8988T (cell line): ENCODE measurements at places on chromosomes 1 and 21.

DNA sequence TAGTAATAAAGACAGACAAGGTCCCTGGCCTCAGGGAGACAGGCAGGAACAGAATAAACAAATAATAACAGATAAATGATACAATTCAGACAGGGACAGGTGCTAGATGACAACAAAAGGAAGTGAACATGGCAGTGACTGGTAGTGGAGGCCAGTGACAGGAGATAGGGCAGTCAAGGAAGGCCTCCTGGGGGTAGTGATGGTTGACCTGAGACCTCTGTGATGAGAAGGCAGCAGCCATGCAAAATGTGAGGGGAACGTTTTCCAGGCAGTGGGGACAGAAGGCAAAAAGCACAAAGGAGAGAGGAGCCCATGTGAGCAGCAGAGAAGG lies 18.5 kb downstream of the OPTC start:
- no peak for DNase-seq

- DNase-seq = no peak
Measured at GRCh38 chr1:59985911-59986515, 59.4 kb upstream of the CYP2J2 start.

DNA sequence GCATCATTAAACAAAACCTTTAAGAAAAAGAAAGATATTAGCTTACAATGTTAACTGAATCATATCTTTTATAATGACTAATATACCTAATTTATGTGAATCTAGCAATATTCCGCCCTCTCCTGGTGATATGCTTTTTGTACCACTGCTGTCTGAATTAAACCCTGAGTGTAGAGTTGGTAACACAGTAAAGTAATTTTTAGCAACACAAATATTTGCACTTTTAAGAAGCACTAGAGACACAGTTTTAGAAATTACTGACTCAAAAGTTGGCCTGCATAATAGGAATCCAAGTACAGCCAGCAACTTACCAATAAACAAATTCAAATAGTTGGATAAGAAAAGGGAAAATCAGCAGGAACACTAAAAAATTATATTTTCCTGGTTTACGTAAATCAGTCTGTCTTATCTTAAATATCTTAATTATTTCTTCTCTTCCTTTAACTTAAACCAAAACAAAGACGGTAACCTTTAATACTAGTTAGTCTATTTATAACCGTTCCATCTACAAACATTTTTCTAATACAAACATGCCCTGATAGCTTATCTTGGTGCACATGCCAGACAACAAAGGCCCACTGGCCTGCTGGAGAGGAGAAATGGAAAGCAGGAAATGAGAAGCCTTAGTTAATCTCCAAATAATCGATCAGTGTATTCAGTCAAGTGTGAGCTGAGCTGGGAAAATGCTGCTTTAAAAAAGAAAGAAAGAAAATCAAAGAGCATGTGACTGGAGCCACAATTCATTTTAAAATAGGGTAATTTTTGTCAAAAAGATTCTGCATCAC lies 246.0 kb downstream of the RERE start:
- DNase-seq = no peak

GRCh38 chr1:174322202-174322862 lies 125.4 kb upstream of the GPR52 start:
- no peak for DNase-seq

DNA sequence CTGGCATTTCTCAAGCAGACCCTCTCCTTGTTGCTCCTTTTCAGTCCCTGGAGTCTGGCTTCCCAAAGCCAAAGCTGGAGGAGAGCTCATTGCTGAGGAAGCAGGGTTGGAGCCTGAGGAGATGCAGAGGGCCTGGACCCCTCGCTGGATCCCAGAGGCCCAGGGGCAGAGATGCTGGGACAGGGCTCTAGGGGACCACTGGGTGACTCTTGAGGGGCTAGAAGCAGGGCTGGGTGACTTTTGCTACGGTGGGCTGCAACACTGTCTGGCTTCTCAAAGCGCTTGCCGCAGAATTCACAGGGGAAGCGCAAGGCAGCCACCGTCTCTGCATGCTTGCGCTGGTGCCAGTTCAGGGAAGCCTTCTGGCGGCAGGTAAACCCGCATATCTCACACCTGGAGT lies 8.8 kb downstream of the ZNF692 start:
- DNase-seq = no peak

DNA sequence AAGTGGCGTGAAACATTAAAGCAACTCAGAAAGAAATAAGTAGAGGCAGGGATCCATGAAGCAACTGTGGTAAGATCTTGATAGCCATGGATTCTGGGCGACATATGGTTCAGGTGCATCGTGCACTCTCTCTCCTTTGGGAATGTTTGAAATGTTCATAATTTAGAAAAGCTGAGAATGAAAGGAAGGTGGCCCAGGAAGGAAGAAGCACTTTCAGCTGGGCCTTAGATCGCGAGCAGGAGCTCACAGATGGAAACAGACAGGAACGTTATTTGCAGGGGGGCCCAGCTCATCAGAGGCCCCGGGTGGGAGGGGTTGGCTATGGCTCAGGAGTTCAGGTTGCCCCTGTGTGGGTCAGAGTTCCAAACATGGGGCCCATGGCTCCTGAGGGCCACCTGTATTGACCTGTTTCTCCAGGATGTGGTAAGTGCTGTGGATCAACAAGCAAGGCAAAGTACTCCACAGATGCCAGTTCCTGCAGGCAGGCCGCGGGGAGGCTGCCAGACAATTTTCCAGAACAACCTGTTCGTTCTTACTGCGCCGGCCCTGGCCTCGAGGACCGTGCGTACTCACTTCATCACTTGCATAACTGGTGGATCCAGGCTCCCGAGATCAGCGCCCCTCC lies 253.2 kb downstream of the TOMM20 start:
- DNase-seq = no peak

DNA sequence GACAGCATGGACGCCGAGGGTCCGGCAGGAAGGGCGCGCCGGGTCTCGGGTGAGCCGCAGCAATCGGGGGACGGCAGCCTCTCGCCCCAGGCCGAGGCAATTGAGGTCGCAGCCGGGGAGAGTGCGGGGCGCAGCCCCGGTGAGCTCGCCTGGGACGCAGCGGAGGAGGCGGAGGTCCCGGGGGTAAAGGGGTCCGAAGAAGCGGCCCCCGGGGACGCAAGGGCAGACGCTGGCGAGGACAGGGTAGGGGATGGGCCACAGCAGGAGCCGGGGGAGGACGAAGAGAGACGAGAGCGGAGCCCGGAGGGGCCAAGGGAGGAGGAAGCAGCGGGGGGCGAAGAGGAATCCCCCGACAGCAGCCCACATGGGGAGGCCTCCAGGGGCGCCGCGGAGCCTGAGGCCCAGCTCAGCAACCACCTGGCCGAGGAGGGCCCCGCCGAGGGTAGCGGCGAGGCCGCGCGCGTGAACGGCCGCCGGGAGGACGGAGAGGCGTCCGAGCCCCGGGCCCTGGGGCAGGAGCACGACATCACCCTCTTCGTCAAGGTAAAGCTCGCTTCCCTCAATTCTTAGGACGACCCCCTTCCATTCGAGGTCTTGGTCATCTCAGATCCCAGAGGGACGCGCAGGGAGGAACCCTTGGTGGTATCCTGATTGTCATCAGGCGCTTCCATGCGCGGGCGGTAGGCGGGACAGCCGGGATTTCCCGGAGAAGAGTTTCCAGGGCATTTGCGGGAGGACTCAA lies 1.6 kb downstream of the CLIC6 start:
- DNase-seq = no peak

GRCh38 chr1:219264561-219264960 lies 90.9 kb downstream of the LYPLAL1 start:
- DNase-seq = no peak

- DNase-seq = no peak
Measured at GRCh38 chr1:183435497-183435896, 17.3 kb upstream of the NMNAT2 start.

GRCh38 chr1:112636056-112636455 lies 16.4 kb downstream of the CAPZA1 start:
- DNase-seq = no peak

DNA sequence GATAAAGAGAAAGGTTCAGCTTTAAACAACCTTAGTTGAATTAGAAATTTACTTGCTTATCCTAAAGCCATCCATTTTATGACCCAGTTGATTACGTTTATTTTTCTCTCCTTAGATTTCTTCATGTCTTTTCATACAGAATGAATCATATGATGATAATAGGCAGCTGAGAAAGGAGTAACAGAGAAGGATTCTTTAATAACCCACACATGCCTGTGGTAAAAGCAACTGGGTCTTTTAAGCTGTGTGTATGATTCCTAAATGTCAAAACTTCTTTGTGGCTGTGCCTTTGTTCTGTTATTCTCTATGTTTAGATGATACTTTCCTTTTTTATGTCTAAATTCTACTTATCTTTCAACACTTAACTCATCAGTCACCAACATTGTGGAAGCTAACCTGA lies 626.5 kb downstream of the NCAM2 start:
- no peak for DNase-seq

DNA sequence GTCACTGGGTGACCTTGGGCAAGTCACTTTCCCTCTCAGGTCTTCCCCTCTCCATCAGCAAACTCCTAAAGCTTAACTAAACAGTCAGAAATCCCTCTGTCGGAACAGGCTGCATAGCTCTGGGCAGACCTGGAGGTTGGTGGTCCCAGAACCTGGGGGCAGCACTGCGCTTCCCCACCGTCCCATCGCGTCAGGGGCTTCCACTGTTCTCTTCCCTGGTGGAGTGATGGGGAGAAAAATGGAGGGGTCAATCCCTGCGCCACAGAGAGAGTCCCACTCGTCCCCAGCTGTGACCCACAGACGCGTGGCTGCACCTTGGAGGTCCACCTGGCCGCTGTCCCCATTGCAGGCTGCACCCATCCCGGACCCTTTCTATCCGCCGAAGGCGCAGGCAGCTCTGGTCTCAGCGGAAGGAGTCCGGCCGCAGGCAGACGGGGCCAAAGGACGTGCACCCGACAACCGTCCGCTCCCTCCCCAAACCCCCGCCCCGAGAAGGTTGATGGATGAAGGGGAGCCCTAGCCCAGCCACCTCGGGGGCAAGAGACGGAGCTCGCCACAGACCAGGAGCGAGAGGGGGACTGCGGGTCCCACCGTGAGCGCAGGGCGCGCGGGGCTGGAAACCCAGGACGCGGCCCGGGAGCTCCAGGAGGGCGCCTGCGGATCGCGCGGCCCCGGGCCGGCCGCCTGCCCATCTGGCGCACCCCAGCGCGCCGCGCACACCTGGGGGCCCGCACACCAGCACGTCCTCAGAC lies 588 bp upstream of the WNT3A start:
- DNase-seq = peak; percentile 37

- DNase-seq = no peak
Measured at GRCh38 chr21:32371913-32372314, 20.9 kb downstream of the URB1 start.

GRCh38 chr21:31553926-31554325 lies 105.6 kb upstream of the SOD1 start:
- no peak for DNase-seq

DNA sequence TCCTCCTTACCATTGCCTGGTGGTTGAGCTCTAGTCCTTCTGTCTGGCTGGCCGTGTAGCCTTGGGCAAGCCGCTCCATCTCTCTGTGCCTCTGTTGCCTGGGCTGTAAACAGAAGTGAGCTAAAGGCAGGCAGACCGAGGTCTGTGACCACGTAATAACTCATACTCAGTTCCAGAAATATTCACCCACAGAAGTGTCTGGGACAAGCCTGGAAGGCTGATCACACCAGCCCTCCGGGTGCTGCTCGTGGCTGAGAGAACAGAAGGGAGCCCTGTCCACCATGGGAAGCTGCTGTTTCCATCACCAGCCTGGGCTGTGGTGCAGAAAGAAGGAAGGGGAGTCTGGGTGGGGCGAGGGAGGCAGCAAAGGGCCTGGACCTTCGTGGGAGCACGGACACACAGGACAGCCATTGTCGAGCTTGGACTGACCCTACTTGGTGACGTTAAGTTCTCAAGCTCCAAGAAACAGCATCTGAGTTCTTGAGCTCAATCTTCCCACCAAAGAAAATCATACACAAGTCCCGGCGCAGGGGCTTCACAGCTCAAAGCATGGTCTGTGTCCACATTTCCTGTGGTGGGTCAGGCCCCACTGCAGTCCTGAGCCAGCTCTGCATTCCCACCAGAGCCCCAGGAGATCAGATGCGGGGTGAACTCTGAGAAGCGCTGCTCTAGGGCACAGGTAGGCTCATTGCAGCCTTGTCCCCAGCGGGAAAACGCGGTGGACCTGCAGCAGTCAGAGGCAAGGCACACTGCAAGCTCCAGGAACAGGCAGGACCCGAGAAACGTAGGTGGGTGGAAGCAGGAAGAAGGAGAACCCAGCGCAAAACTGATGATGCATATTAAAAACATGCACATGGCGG lies 61.8 kb downstream of the RUNX3 start:
- DNase-seq = no peak

- no peak for DNase-seq
Measured at GRCh38 chr1:117030271-117030877, 28.8 kb downstream of the CD101 start.

GRCh38 chr1:173603056-173603591 lies at the start of gene SLC9C2:
SLC9C2 (minus strand) TSS chr1:173603072; CDS start chr1:173601776, 1,296 bp downstream.
- DNase-seq = no peak

GRCh38 chr1:174021591-174022079 lies 522 bp downstream of the RC3H1 start:
- DNase-seq = no peak

DNA sequence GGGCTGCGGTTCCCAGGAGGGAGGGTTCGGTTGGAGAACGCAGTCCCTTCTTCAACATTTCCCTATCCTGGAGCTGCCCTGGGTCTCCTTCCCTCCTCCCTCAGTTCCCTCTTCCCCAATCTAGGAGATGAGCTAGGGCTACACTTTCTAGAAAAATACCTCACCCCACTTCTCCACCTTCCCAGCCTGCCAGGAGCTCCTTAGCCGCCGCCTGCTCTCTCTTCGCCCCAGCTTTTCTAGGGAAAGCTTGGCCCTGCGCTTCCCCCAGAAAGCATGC lies 488 bp upstream of the ADAMTS1 start:
- DNase-seq = no peak

GRCh38 chr1:36570006-36570405 lies 87.3 kb upstream of the CSF3R start:
- DNase-seq = no peak

- DNase-seq = no peak
Measured at GRCh38 chr21:44329086-44329889, 9.9 kb downstream of the CFAP410 start.

- DNase-seq = no peak
Measured at GRCh38 chr1:222081859-222082258, 340.0 kb upstream of the DUSP10 start.

- no peak for DNase-seq
Measured at GRCh38 chr1:185934476-185935189, 200.4 kb downstream of the HMCN1 start.

GRCh38 chr1:47711848-47712492 lies 274.1 kb downstream of the FOXD2 start:
- no peak for DNase-seq

DNA sequence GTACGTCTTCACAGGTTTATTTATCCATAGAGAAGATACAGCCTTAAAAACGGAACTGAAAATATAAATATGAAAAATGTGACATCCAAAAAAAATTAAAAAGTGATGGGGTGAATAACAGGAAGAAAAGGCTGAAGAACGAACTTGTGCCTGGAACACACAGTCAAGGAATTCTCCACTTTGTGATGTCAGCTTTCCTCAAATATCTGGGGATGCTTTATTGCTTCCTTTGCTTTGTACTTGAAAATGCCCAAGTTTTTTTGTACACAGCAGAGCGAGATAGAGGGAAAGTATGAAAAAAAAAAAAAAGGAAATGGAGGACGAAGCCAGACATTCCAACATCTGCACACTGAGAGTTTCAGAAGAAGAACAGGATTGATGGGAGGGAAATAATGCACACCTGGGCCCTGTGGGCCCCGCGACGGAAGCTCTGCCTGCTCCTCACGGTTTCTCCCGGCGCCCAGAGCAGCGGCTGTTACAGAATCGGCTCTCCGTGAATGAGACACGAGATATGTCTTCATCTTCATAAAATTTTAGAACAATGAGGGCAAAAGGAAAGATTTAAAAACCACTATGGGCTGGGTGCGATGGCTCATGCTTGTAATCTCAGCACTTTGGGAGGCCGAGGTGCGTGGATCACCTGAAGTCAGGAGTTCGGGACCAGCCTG lies 10.0 kb upstream of the LRRC3 start:
- DNase-seq = no peak
